ENCODE measurements at places on chromosomes 2 and 18. TPM values are rescaled to one million over a fixed set of nuclear protein-coding genes. Genes with fewer than 3 reads are reported as not detected.

GRCh38 chr2:162934191-162934590 is 95.6 kb upstream of the KCNH7 start:
- DNase-seq, result no peak

- no peak for DNase-seq
Measured at GRCh38 chr2:227493524-227493923, 21.6 kb downstream of the AGFG1 start.

SERPINB11 gene
- total RNA-seq, result not detected

GRCh38 chr2:203687165-203687564 is 19.3 kb upstream of the CD28 start:
- DNase-seq, result no peak

DNA sequence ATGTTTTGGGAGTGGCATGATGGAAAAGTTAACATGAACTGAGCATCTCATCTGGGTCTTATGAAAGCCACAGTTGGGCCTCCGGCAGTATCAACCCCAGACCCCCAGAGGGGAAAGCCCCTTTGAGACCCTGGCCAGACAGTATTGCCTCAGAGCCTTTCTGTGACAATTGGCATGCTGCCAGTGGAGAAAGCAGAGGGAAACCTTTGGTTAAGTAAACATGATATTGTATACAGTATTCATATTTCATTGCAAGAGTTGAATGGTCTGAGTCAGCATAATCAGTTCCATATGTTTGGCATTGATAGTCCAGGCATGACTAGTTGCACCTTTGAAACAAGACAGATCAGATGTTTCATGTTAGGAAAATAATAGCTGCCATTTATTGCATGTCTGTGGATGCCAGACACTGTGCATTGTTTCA is 20.0 kb downstream of the MERTK start:
- DNase-seq, result no peak

GRCh38 chr2:241877989-241878970 is 8.8 kb downstream of the RTP5 start:
- DNase-seq, result no peak

CFAP65 gene
- total RNA-seq, result not detected

DNA sequence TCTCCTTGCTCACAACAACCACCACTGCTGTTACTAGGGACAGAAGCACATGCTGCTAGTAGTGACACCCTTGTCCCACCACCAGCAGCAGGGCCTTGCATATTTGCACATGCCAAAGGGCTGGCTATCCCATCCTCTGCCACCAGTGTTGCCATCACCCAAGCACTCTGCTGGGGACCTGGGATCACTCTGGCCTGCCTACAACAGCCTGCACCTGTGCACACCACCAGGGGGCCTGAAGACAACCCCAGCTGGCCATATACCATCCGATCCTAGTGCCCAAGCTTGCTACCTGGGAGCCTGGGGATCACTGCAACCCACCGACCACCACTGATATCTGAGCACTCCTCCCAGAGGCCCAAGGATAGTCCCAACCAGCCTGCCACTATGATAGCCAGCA is 99.9 kb upstream of the FANCL start:
- no peak for DNase-seq

GRCh38 chr18:21314724-21315123 is 72.7 kb downstream of the GREB1L start:
- DNase-seq, result no peak

TUBB8B gene
- not detected for total RNA-seq

- no peak for DNase-seq
Measured at GRCh38 chr18:24111936-24112335, 26.9 kb upstream of the CABYR start.

Data from glomerular endothelial cell (primary cell).